ELR (cell line): ENCODE measurements at places on chromosomes 3 and 15.
A peak's percentile ranks its signal among the peaks of the same experiment; 100 is the strongest.

DNA sequence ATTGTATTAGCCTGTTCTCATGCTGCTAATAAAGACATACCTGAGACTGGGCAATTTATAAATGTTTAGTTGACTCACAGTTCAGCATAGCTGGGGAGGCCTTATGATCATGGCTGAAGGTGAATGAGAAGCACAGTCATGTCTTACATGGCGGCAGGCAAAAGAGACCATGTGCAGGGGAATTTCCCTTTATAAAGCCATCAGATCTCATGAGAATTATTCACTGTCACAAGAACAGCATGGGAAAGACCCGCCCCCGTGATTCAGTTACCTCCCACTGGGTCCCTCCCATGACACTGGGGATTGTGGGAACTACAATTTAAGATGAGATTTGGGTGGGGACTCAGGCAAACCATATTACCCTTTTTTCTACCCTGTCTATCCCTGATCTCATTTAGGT, 51.5 kb upstream of the MYZAP start:
- DNase-seq, result peak; percentile 20

DNA sequence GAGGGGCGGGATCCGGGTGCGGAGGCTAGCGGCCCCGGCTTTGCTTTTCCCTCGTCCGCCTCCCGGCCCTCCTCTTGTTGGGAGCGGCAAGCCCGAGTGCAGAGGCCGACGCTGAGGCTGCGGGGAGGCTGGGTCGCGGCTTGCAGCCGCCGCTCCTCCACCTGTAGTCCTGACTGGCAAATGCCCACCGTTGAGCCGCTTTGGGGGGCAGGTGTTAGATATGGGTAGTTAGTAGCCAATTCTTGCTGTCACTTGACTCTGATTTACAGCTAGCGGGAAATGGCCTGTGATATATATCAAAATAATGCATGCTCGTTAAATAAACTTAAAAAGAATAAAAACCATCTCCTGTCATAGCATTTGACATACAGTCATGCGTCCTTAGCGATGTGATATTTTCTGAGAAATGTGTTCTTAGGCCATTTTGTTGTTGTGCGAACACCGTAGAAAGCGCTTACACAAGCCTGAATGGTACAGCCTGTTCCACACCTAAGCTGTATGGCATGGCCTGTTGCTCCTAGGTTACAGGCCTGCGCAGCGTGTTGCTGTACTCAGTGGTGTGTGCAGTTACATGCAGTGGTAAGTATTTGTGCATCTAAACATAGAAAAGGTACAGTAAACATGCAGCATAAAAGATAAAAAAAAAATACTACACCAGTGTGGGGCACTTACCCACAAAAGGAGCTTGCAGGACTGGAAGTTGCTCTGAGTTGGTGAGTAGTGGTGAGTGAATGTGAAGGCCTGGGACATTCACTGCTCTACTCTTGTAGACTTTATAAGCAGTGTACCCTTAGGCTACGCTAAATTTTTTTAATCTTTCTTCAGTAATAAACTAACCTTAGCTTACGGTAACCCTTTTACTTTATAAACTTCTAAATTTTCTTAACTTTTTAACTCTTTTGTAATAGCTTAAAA, 873 bp downstream of the CAPN7 start:
- DNase-seq, result peak; percentile 60

DNA sequence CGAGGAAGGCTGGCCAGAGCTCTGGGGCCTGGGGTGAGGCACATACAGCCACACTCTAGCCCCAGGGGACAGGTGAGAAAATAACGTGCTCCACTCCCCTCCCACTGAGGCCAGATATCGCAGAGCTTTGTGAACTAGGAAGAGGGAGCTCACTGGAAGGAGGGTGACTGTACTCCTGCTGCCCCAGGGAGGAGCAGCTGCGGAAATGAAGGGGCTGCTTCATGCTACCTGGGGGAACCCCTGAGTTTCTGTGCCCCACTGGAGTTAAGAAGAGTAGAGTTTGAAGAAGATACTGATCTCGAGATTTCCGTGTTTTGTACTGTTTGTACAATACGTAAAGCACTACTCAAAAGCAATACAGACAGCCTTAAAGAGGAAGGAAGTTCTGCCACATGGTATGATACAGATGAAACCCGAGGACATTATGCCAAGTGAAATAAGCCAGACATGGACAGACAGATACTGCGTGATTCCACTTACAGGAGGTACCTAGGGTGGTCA, 44.6 kb downstream of the CMTM6 start:
- no peak for DNase-seq

DNA sequence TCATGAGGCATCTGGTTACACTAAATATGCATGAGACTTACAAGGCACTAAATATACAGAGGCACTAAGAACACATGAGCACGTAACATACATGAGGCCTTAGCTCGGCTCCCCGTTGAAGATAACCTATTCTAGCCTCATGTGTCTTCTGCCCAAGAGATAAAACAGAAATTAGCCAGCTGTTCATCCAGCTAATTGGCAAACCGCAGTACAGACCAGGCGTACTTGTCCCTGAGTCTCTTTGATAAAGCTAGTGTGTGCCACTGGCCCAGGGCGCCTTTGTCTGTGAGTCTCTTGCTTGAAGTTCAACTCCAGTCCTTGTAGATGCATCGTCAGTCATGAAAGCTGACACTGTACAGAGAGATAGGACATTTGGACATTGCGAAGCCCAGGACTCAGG, 121.9 kb upstream of the SPATA12 start:
- no peak for DNase-seq

GRCh38 chr3:194541483-194541882, 54.7 kb upstream of the ATP13A3 start:
- DNase-seq, result no peak

DNA sequence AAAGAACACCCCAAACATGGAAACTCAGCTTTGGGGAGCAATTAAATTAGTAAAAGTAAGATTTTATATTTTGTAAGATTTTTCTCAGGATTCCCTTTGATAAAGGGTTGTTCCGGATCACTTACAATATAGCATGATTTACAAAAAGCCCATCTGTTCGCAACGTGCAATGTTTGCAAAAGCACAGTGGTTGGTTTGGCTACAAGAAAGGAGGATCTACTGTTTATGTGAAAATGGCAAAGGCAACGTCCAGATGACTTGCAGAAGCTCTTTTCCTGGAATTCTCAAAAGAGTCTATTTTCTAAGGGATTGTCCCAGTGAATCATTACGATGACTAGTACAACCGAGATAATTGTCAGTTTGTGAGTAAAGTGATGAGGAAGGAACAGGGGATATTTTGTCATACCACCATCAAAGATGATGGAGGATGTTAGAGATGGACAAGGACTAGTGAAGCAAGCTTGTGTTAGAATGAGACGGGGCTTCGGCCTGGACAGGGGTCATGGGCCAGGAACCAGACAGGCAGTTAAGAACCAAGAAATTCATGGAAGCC, 71.6 kb downstream of the CRYGS start:
- peak; percentile 20 for DNase-seq

DNA sequence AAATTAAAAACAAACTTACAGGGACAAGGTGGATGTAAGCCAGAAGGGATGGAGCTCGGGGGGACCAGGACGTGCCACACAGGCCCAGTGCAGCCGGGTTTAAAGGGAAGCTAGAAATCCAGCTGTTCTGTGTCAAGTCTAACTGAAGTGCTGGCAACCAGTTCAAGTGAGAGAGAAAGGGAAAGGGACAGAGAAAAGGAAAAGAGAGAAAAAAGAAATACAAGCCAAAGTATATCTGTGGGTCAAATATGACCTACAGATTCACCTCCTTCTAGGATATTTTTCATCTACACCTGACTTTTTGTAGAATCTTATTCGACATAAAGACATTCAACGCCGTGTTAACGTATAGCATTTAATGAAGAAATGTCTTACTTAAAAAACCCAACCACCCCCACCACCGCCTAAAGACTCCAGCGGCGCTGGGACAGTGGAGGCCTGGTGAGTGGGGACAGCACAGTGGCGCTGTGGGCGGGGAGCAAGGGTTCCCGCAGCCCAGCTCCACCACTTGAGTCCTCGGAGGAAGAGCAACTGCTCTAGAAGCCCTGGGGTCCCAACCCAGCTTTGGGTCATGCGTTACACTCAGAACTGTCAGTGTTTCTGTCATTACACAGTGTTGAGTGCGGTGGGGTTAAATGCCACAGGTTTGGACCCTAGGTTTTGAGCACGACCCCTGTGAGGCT, 62.3 kb downstream of the CHSY1 start:
- DNase-seq, result no peak

DNA sequence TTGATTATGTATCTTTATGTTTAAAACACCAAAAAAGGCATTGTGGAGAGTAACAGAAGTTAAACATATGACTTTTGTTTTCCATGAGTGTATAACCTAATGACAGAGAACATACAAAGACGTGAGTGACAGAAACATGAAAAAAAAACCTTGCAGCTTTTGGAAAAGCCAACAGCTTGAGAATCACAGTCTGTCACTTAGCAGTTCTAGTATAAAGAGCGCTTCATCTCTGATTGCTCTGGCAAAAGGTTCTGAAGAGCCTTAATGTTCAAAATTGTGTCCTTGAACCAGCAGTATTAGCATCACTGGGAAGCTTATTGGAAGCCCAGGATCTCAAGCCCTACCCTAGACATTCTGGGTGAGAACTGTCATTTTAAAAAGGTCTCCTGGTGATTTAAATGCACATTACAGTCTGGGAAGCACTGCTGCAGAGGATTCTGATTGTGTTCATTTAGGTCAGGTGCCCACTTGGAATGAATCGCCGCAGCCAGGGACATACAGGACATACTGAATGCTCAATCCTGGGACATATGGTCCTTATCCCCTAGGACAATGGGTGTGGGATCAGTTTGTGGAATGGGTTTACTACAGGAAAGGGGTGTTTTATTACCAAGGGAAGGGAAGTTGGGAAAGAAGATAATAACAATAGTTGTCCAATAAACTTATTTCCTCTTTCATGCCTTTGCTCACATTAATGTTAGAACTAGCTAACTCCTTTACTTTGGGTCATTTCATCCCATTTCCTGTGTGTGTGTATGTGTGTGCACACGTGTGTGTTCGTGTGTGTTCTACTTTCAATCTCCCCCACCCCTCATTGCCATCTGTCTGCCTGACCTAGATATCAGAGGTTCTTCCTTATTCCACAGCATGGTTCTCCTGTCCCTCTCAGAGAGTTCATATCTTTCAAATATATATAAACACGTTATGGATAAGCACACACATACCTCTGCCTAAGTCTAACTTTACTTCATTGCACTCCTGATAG, 55.0 kb downstream of the LRRC49 start:
- DNase-seq, result no peak
